Stimulated activated CD4-positive, alpha-beta T cell treated with anti-CD3 and anti-CD28 coated beads, Interleukin-4, amount 100 ng/mL, for 24 hours (primary cell): ENCODE measurements at places on chromosomes 3 and 15.

DNA sequence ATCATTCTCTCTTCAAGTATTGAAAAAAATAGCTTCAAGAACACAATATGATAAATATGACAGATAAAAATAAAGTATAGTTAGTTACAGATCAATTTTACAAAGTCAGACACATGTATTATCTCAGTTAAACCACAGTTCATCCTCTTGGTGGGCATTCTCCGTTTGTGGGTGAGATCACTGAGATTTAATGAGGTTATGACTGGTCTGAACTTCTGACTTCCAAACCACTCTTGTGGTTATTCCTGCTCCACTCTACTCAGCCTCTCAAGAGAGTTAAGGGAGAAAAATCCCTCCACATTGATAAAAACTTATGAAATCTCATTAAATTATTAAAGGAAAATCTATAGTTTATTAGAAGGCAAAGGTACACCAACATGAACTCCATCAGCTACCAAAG is 229.9 kb upstream of the LRTM1 start:
- DNase-seq: no peak

GRCh38 chr3:167694121-167694520 is 40.4 kb upstream of the WDR49 start:
- no peak for DNase-seq

GRCh38 chr3:183812761-183813445 is 12.5 kb downstream of the MAP6D1 start:
- DNase-seq: no peak

GRCh38 chr15:62770752-62771151 is 271.8 kb upstream of the TPM1 start:
- no peak for DNase-seq

- no peak for DNase-seq
These were observed 9.0 kb downstream of the GMNC start for GRCh38 chr3:190853464-190853863.

- DNase-seq: no peak
These were observed 15.1 kb downstream of the U2SURP start for GRCh38 chr3:143016321-143016972.

DNA sequence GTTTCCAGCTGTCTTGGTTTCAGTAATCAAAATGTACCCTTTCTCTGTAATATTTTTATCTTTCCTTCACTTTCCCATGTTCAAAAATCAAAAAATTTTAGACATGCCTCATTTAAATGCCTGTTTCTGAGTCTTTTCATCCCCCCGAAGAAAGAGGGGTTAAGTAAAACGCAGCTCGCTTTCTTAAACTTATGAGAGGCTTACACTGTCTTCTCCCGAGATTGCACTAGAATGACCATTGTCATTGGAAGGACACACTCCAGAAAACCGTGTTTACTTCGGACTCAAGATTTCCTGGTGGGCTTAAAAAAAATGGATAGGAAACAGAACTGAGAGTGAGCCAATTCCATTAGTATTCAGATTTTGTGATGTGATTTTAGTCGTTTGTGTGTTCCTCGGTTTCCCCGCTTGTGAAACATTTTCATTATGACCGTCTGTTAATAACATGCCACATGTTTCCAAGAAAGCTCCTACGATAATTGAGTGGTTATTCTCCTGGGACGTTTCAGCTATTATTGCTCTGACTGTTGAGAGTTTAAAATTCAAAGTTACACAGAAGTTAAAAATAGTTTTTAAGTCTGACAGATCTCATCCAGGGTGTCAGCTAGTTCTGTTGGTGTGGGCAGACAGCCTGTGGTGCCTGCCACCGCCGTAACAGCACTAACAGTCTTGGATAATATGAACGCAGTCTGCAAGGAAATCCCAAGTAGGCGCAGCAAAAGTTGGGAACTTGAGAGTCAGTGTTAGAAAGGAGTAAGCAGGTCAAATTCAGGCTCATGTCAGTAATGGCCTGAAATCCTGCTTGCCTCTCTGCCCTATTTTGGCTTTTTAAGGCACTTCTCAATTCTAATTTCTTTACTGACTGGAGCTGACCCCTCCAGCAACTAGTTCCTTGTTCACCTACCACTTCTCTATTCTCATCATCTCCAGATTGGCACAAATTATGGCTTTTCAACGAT is 1.5 kb downstream of the CRYBG3 start:
- no peak for DNase-seq

- DNase-seq: no peak
These were observed 33.5 kb downstream of the TUSC7 start for GRCh38 chr3:116743062-116743461.

- DNase-seq: no peak
These were observed 107.0 kb downstream of the SHOX2 start for GRCh38 chr3:157999246-157999645.

DNA sequence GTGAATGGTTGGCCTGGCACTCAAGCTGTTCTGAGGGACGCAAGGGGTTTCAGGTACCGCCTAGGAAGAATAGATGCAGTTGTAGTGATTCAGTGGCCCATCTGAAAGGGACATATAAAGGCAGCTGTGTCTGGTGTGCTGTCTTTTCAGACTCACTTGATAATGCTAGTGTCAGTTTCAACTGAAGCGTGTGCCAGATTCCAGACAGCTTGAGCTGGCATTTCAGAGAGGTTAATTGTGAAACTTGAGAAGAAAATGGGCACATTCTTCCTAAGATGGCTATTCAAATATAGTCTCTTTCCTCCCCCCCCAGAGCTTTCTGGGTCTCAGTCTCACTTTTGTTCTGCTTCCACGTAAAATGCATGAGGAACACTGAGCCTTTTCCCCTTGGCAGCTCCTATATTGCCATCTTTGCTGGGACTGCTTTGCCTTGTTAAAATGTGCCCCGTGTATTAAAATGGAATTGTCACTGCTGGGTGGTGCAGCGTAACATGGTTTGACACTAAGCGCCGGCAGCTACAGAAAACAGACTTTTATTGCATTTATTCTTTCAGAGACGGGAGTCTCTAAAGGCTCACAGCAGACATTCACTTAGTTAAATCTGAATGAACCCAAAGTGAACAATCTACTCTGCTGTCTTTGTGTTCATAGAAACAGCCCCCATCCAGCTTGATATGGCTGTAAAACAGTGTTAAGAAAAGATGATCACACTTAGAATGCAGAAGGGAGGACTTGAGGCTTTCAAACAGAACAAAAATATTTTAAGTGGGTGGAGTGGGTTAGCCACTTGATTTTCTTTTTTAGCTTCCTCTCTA is 478.7 kb downstream of the RBMS3 start:
- DNase-seq: no peak

DNA sequence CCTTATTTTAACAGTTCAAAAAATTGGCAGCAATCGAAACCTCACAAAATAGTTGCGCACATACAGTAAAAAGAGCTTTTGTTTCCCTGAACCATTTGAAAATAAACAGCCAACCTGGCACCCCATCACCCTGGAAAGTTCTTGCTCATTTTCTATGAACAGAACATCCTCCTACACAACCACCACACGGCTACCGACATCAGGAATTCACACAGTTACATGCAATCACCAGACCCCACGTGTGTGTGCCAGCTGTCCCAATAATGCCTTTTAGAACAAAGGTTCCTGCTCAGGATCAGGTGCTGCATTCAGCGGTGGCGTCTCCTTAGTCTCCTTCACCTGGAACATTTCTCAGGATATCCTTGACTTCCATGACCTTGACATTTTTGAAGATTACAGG is 186.5 kb downstream of the KLF13 start:
- DNase-seq: no peak

DNA sequence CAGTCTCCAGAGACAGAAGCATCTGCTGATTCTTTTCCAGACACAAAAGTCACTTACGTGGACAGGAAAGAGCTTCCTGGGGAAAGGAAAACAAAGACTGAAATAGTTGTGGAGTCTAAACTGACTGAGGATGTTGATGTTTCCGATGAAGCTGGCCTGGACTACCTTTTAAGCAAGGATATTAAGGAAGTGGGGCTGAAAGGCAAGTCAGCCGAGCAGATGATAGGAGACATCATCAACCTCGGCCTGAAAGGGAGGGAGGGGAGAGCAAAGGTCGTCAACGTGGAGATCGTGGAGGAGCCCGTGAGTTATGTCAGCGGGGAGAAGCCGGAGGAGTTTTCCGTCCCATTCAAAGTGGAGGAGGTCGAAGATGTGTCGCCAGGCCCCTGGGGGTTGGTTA is 25.4 kb downstream of the SYNM start:
- DNase-seq: no peak

- DNase-seq: no peak
These were observed 71.4 kb upstream of the PCSK6 start for GRCh38 chr15:101560722-101561583.

GRCh38 chr3:126119976-126120375 is 36.1 kb upstream of the SLC41A3 start:
- DNase-seq: no peak

DNA sequence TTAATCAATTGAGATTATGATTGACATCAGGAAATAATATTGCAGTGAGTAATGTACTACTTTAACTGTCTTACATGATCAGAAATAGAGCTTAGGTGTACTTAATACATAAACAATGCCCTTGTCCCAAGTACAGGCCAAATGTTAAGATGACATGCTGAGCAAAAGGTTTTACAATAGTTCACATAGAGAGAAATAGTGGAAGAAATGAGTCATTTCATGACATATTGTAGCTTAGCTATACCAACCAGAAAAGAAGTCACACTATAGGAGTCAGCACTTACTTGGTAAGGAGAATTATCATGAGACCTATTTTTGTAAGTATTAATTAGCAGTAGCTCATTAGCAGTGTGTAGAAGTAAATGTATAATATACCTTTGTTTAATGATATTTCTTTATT is 96.4 kb upstream of the NANOGP8 start:
- DNase-seq: no peak

GRCh38 chr3:196518966-196519717 is 4.0 kb upstream of the SMCO1 start:
- DNase-seq: peak; percentile 73

DNA sequence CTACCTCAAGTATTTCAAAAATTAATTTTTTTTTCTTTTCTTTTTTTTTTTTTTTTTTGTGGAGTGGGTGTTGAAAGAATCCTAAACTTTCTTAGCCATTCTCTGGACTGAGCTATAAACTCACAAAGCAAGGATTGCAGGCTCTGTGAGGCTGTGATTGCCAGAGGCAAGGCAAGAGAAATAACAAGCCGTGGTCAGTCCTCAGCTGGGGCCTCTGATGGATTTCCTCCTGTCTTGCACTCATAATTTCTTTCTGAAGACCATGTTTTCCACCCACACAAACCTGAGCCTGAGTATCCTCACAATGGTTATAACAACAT is 1.3 kb downstream of the CX3CR1 start:
- no peak for DNase-seq

DNA sequence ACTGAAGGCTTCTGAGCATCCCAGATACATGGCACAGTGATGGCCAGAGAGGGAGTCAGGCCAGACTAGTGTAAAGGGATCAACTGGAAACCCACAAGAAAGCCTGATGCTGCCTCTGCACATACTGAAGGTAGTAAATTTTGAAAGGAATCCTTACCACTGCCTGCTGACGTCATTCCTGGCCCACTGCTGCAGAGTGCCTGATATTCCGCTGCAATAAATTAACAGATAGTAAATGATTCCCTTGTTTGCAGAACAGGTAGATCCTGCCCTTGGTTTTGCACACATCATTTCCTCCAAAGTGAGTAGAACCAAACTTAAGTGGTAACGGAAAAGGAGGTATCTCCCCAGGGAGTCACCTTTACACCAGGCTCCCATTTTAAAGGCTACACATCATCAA is 146.7 kb downstream of the FBN1 start:
- no peak for DNase-seq

DNA sequence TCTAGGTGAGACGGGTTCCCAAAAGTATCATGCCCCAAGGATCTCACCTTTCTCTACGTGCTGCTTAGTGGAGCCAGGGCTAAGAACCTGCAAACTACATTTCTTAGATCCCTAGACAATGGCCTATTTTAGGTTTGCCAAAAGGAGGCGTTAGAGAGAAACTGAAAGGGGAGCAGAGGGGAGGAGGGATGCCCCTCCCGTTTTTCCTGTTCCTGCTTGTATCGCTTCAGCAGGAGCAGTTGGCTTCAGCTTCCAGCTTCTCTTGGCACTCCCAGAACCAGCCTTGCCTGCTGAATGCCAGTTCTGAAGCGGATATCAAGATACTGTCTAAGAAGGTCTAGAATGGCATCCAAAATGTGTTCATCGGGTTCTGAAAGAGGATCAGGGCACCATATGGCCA is 58.4 kb upstream of the ABHD17C start:
- DNase-seq: no peak

DNA sequence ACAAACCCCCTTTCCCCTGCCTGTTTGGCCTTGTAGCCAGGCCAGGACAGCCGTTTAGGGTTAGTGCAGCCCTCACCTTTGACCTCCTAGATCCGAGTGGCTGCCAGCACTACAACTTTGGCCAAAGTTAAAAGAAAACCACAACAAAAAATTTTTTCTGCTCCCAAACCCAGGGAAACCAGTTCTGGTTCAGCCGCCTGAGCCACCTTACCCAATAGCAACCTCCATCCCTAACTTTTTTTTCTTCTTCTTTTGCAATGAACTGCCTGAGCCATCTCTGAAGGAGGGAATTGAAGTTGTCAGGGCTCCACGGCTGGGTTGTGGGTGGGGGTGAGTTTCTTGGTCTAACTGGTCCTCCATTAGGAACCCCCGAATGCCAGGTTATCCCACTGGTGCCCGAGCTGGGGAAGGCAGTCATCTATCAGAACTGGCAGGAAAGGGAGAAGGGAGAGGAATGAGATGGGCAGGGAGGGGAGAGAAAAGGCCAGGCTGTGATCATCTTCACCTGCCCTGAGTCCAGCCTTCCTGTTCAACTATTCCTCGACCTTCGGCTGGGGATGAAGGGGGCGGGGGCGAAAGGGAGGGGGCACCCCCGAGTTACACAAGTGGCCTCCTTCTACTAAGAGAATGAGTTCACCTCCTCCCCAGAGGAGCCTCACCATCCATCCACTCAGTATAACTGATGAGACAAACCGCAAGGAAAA is 6.2 kb upstream of the NR2F2 start:
- DNase-seq: no peak

DNA sequence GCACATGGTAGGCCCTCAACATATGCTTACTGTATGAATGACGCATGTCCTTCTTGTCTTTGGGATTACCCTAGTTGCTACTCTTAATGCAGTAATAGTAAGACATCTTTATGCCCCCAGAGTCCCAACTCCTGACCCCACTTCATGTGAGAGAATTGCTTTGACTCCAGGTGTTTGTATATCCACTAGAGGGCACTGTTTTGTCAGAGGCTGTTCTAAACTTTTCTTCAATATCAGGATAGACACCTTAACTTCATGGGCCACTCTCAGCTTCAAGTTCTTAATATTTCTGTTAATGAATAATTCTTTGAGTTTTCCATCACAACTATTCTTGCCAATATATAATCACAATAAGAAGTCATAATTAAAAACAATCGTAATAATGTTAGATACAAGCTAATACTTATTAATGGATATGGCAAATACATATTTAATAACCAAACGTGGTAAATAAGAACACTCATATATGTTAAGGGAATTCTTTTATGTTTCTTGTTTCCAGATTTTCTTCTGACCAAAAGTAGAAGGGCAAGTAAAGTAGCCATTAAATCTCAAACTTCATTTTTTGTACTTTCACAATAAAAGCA is 337.2 kb upstream of the DNAJC19 start:
- DNase-seq: no peak

GRCh38 chr3:130644628-130645253 is 101.9 kb downstream of the PIK3R4 start:
- DNase-seq: no peak

- DNase-seq: no peak
These were observed 851.7 kb downstream of the PDCD6IP start for GRCh38 chr3:34650131-34650530.
